Urinary bladder (tissue), 4 donors: ENCODE measurements at places on chromosomes 11 and 22. TPM values are rescaled to one million over a fixed set of nuclear protein-coding genes. Genes with fewer than 3 reads are reported as not detected.

The FUT4 gene
- total RNA-seq, result 7.7 TPM

The CYB5R3 gene
- 33.8 TPM for total RNA-seq

The SMTNL1 gene
- 0.16 TPM for total RNA-seq

The TRIM48 gene
- total RNA-seq, result not detected

The BTBD18 gene
- not detected for total RNA-seq

The TNNI2 gene
- total RNA-seq, result 32.6 TPM

The OR52I2 gene
- not detected for total RNA-seq

The MYH9 gene
- 150 TPM for total RNA-seq

The PHOX2A gene
- 0.90 TPM for total RNA-seq

The SOX10 gene
- 4.5 TPM for total RNA-seq

The GGTLC3 gene
- not detected for total RNA-seq

The HIPK3 gene
- total RNA-seq, result 242 TPM
